Right cardiac atrium (tissue), 5 donors: ENCODE measurements at places on chromosomes 2 and 18. TPM values are rescaled to one million over a fixed set of nuclear protein-coding genes. Genes with fewer than 3 reads are reported as not detected.

The IL36B gene
- not detected for polyA plus RNA-seq

GRCh38 chr2:69170661-69171060 is 157.7 kb downstream of the ANTXR1 start:
- DNase-seq = no peak

DNA sequence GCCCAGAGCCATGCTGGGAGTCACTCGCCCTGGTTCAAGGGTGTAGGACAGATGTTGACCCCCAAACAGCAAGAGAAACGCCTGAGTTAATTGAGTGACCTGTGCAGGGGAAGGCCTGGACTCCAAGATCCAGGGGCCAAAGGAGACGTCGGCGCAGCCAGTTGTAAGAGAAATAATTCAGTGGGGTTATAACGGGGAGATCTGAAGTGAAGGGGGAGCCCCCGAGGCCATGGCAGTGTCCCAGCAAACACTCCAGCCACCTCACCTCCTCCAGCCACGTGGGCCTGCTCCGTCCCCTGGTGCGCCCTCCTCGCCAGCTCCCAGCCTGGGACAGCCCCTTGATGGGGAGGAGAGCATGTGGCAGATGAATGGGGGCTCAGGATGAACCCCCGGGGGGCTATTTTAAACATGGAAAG is 130.7 kb upstream of the GPC1 start:
- DNase-seq = no peak

The ATP5MC3 gene
- 1,357 TPM for polyA plus RNA-seq

The GRHL1 gene
- polyA plus RNA-seq = 0.81 TPM

The CACNB4 gene
- polyA plus RNA-seq = 0.25 TPM
